ENCODE measurements at places on chromosomes 3 and 15.

DNA sequence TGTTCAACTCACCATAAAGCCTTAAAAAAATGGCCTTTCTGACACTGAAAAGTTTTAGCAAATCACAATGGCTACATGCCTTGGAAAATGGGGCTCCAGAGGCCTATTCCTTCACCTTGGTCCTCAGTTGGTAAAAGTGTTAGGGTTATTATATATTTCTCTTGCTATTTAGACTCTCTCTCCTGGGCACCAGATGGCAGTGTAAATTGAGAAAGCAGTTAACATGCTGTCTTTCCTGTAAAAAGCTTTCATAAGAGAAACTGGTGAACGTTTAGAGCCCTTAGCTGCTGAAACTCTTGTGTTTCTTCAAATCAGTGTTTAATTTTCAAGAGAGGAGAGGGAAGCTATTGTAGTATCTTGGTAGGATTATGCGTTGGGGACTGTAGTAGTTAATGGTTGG is 89.9 kb downstream of the LRTM1 start:
- no peak for DNase-seq

DNA sequence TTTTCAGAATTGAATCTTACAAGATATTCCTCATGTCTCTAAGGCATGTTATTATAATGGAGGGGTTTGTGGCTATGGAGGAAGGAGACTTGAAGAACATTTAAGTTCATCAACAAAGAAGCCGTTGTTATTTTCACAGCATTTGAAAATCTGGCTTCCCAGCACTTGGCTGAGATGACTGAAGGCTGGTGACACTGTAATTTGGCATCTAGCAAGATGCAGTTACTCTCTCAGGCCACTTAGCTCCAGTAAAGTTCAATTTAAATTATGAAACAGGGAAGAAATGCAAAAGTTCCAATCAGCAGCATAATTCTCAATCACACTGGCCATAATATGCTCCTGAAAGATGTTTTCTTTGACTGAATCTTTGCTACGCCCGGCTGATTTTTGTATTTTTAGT is 139.4 kb upstream of the NUDT16 start:
- DNase-seq = no peak

- no peak for DNase-seq
Observed at GRCh38 chr3:159806412-159806811, 182.2 kb upstream of the IL12A start.

DNA sequence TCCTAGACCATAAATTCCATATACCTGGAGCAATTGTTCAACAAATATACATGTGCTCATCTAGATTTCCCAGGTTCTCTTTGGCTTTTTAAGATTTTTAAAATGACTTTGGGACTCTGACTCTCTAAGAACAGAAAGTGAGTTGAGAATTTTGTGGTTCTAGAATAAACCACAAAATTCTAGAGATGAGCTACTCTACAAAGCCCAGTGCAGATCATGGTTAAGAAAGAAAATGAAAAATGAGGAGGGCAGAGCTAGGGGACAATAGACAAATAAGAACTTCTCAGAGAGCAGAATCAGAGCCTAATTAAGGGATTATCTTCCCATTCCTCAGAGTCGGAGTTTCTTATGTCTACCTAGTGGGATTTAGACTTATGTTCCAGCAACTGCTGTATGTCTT is 694.7 kb downstream of the ZNF385D start:
- no peak for DNase-seq

DNA sequence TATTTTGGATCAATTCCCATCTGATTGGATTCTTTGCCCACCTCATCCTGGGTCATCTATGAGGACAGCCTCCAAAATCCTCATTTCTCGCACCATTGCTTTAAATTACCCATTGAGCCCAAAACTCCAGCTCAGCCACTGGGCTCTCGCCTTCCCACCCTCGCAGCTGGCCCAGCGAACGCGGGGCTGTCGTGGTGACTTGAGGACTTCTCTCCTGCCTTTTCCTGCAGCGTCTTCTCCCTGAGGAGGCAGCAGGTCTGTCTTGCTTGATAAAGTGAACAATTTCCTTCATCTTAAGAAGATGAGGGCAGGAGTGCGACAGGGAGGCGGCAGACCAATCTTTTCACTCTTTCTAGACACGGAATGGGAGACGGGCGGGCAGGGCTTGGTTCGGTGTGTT is 33.0 kb upstream of the SNRPA1 start:
- no peak for DNase-seq

GRCh38 chr3:84783281-84783680 is 175.5 kb upstream of the CADM2 start:
- no peak for DNase-seq

GRCh38 chr3:157755233-157755632 is 252.0 kb upstream of the VEPH1 start:
- no peak for DNase-seq

- no peak for DNase-seq
Observed at GRCh38 chr3:170772175-170772574, 97.8 kb downstream of the RPL22L1 start.

GRCh38 chr3:125960066-125960424 is 8.9 kb upstream of the ROPN1B start:
- DNase-seq = no peak

GRCh38 chr15:81195339-81195864 is 1.3 kb upstream of the IL16 start:
- DNase-seq = no peak

GRCh38 chr3:177591379-177591778 is 394.1 kb upstream of the TBL1XR1 start:
- peak; percentile 96 for DNase-seq

DNA sequence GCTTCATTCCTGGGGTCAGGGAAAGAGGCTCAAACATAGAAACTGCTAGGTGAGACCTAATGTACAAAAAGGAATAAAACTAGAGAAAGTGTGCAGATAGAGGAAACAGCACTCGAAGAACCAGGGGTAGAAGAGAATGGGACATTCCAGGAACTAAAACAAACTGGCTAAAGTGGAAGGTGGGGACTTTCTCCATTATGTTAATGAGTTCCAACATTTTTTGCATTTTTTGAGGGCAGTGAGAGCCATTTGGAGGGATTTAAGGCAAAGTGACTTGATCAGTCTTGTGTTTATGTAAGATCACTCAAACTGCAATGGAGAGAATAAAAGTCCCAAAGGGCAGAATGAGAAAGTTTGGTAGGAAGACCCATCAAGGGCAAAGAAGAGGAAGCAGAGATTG is 20.6 kb upstream of the SLC4A7 start:
- no peak for DNase-seq

GRCh38 chr15:38401106-38401505 is 52.8 kb upstream of the FAM98B start:
- peak; percentile 4 for DNase-seq

DNA sequence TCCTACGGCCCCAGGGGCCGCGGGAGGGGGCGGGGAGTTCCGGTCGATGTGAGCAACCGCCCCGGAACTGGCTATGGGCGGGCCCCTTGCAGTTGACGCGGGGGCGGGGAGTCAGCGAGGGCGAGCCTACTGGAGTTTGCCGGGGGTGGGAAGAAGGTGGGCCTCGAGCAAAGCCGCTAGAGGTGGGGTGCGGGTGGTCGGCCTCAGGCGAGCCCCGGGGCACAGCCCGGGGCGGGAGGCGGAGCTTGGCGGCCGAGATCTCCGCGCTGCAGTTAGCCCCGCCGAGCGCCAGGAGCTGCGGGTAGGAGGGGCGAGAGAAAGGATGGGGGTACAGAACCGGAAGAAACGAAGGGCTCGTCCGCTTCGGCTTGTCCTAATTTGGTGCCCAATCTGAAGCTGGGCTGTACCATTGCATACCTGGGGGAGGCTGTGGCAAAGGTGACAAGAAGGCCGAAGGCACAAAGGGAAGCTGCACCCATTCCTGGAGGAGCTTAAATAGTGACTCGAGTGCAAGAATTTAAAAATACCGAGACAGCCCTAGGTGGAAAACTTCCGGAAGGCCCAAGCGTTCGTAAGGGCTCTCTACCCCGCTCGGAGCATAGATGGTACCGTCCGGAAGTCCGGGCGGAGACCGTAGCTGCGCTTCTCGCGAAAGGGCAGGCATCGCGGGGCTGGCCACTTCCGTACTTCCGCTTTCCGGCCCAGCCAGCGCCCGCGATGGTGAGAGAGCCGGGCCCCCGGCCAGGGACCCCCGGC is at the start of the genes ARPC4 and TADA3:
TSS of gene ARPC4 (plus strand) at position 678 of the 756 bp plus-strand sequence. CDS start at position 718, 40 bp downstream.
TSS of gene TADA3 (minus strand) at position 69 of the 756 bp plus-strand sequence. CDS start 1,007 bp downstream, outside the sequence.
- peak; percentile 93 for DNase-seq

GRCh38 chr3:172709774-172710663 is 848 bp downstream of the NCEH1 start:
- peak; percentile 30 for DNase-seq
